ENCODE measurements at places on chromosomes 11 and 22. TPM values are rescaled to one million over a fixed set of nuclear protein-coding genes. Genes with fewer than 3 reads are reported as not detected.

The CACNA1I gene
- 0.09 TPM for polyA plus RNA-seq

- DNase-seq, result no peak
These were observed 5.2 kb downstream of the SBF1 start for GRCh38 chr22:50469377-50470305.

The PARVG gene
- 3.1 TPM for polyA plus RNA-seq

DNA sequence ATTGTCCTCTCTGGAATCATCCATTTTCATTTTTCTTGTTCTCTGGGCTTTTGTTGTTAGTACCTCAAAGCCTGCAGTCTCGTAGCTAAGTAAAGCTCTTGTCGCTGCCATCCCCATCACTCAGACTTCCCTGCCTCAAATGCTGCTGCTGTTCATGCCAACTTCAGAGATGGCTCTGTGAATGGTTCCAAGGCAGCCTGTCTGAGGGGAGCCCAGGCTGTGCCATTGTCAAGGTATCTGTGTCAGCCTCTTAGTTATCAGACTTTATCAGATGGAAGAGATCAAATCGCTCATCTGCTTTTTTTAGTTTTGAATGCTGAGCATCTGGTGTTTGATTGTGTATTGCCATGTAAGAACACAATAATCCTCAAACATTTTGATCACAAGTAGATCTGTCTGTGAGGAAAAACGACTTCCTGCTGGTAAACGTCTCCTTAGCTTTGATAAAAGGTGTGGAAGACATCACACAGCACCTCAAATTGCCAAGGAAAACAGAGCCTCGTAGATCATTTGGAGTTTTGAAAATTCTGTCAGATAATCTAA, 304.2 kb upstream of the ZC3H12C start:
- DNase-seq, result no peak

DNA sequence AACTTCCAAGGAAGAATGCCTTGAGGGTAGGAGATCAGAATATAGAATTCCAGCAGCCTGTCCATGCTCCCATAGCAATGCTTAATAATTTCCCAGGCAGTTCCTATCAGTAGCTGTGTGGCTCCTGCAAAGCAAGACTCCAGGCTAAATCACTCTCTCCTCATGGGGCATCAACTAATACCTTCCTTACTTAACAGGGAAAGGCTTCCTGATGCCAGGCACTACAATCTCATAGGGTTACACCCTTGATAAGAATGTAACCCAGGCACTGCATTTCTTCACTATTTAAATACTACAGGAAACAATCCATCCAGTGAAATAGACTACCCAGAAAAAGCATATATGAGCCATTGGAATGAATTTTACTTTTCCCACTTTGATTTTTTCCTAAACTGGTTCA, 615.0 kb upstream of the ARHGAP42 start:
- no peak for DNase-seq

The TMEM121B gene
- polyA plus RNA-seq, result 3.1 TPM

DNA sequence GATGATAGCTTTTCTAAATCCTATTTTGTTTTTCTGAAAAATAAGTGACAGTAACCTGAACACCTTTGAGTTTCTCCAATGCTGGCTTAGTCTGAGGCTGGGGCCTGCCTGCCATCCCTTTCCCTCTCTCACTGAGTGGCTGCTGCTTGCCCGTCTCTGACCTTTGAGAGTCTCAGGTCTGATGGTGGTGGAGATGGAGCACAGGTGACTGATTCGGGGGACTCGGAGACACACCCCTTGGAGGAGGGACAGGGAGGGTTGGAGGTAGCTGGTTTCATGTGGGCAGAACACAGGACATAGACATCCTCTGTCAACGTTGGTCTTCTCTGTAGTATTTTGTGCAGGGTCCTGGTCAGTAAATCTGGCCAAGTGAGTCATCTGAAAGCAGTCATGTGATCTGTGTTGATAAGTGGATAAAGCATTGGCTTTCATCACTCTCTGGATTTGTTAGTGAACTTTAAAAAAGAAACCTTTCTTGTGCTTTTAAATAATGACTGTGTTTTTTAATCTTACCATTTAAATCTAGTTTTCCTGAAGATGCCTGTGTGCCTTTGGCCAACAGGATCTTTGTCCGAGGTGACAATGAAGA, 47.1 kb upstream of the CLDN5 start:
- DNase-seq, result no peak

DNA sequence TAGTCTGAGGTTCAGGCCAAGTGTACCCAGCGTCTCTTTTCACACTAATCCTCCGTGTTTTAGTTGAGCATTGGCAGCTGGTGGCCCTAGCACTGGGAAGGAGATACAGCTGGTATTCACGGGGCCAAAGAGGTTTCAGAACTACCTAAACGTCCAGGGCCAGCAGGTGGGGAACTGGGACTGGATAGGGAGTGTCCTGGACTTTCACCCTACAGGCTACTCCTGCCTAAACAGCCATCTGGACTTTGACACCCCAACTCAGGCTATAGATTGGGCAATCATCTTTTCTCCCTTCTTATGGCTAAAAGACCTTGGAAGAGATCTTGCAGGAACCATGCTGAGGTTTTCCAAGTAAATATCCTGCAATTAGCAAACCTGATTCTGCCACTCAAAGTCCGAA, 2.8 kb downstream of the SPON1 start:
- no peak for DNase-seq

GRCh38 chr11:14583252-14584034, 60.2 kb upstream of the PDE3B start:
- DNase-seq, result peak; percentile 37

DNA sequence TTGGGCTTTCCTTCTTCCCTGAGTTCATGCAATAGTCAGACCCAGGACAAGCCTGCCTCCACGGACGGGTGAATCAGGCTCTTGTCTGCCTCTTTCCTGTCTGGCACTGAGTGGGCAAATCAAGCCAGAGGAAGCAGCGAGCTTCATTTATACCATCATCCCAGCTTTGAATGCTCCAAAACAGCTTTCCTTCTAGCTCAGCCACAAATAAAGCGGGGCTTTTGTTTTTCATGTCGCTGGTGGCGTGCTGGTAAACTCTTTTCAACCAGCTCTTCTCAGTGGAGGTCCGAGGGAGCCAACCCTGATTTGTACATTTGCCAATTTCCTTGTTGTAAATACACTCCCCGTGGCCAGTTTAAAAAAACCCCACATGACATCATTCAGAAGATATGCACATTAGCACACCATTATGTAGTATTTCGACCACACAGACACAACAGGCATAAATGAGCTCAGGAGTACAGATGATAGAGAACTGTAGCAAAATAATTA, 8.6 kb downstream of the C11orf91 start:
- peak; percentile 92 for DNase-seq

The P4HA3 gene
- 5.7 TPM for polyA plus RNA-seq

The SORL1 gene
- 3.1 TPM for polyA plus RNA-seq

The C11orf42 gene
- 0.44 TPM for polyA plus RNA-seq

GRCh38 chr11:45430361-45430760, 144.2 kb upstream of the SYT13 start:
- no peak for DNase-seq

DNA sequence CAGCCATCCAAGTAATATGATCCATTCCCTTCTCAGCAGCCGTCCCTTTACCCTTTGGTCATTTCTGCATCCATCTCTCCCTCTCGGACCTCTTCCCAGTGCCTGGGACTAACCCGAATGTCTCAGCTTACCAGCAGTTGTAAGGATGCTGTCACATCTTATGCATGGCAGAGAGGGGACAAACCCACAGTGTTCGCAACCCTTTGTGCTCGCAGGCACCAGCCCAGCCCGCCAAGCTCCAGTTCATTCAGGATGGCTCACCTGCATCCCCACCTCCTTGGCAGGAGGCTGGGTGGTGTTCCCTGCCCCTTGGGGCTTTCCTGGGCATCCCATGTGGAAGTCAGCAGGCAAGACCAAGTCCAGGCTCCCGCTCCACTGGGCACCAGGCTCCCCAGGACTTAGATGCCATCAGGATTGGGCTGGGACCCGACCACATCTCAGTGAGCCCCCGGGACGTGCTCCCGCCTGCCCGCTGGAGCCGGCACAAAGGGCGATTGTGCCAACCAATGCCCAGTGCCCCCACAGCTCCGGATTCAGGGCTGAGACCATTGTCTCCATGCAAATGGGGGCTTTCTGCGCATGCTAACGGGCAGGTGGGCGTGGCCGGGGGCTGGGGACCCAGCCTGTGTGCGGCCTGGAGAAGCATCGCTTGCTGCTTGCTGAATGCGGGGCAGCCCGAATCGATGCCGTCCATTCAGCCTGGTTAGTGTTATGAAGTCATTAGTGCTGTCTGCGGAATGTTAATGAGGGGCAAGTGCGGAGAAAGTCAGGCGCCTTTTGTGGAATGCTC, 108.6 kb downstream of the KCNQ1OT1 start:
- DNase-seq, result no peak

GRCh38 chr11:36558571-36559413, 9.0 kb upstream of the RAG1 start:
- DNase-seq, result no peak

GRCh38 chr11:86814775-86815174, 14.4 kb downstream of the PRSS23 start:
- DNase-seq, result peak; percentile 65

DNA sequence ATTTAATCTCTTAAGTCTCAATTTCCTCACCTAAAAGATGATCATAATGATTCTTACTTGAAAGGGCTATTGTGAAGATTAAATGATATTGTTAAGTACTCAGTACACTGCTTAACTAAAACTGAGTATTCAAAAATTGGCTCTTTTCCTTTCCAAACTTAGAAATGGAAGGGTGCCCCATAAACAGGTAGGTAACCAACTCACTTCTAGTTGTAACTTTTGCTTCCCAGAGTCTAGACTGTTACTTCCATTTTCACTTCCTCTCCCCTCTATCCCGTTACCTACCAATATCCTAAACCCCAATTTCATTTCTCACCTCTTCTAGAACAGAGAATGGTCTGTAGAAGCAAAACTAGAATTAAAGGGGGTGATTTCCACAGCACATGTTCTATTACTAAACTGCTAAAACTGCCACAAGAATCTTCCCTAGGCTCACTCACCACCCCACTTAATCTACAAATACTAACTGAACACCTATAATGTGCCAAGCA, 50.0 kb downstream of the RRAS2 start:
- DNase-seq, result no peak

All from muscle of leg (tissue), 16 donors.